Lung (tissue), 17 donors: ENCODE measurements at places on chromosomes 12 and 14.
A peak's percentile ranks its signal among the peaks of the same experiment; 100 is the strongest.

DNA sequence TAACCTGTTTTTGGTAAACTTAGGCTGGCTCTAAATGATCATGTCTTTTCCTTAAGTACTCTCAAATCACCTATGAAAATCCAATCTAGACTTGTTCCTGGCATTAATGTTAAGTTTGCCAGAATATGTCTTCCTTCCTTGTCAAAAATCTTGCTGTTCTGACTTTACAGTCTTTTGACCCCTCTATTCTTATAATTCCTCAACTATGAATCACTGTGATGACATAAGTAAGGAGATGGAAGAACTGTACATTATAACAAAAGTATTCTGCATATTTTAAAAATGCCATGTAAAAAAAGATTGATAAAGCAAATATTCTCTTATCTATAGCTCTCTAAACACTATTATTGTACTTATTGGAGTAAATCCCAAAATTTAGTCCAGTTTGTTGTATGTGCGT, 51.4 kb upstream of the BAZ1A start:
- no peak for DNase-seq

DNA sequence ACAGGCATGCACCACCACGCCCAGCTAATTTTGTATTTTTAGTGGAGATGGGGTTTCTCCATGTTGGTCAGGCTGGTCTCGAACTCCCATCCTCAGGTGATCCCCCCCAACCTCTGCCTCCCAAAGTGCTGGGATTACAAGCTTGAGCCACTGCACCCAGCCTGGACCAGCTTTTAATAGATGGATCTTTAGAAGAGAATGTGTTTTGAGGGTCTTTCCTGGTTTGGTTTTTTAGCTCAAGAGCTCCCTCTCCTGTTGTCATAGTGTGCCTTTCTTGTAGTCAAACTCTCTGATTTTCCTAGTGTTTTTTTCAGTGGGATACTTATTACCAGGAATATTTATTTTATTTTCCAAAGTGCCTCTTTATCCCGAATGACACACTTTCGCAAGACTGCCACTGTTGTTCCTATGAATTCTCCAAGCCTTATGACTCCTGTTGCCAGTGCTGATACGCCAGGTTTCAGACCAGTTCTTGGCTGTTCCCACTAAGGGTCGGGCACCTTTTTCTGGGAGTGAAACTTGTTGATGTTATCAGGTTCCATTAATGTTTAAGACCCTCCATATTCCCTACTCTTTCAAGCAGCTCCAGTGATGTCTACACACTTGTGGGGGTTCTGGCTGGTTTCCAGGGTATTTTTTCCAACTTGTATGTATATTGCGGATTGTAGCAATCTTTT, 31.5 kb upstream of the LIMA1 start:
- DNase-seq = peak; percentile 85

DNA sequence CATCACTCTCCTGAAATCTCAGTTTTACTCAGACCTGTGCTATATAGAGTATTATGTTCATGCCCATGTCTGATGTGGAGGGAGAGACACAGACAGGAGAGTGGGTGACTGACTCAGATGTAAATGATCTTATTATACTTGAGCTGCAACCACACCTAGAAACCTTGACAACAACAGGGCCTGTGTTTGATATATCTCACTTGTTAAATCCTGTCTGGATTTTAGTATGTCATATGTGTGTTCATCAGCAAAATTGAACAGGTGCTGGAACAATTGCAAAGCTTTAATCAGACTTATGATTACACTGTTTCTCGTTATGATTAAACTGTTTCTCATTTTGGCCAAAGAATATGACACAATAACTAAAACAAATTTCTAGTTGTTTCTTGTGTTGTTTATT, 37.7 kb downstream of the DIP2B start:
- DNase-seq = no peak

- DNase-seq = peak; percentile 75
Observed at GRCh38 chr14:76941946-76942805, 86.3 kb downstream of the IRF2BPL start.

DNA sequence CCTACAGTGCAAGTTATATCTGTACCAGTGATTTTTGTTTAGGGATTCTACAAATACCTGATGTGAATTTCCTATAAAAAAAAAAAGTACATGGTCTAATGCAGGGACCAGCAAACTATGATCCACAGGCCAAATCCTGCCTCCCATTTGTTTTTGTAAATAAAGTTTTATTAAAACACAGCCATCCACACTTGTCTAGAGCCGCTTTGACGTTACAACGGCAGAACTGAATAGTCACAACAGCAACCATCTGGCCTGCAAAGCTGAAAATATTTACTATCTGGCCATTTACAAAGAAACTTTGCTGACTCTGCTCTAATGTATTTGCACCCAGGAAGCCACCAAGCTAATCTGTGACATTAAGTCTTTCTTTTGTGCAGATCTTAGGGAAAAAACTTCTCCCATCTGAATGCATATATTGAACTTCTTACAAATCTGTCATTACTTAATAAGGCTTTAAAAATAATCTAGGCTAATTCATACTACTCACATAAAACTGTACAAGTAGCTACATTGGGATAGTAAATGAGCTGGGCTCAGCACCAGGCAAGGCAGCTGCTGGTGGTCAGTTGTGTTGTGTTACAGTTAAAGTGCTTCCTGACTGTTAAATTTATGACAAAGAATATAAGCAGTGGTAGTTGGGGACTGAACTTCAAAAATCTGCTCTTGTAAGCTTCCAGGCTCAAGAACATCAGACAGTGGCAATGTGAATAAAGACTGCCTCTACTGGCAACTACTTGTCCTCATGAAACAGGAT, 303.3 kb downstream of the MED13L start:
- no peak for DNase-seq
